ENCODE measurements at places on chromosomes 5 and 9. TPM values are rescaled to one million over a fixed set of nuclear protein-coding genes. Genes with fewer than 3 reads are reported as not detected.

ARID3C gene
- polyA plus RNA-seq = not detected

GARNL3 gene
- not detected for polyA plus RNA-seq

DNA sequence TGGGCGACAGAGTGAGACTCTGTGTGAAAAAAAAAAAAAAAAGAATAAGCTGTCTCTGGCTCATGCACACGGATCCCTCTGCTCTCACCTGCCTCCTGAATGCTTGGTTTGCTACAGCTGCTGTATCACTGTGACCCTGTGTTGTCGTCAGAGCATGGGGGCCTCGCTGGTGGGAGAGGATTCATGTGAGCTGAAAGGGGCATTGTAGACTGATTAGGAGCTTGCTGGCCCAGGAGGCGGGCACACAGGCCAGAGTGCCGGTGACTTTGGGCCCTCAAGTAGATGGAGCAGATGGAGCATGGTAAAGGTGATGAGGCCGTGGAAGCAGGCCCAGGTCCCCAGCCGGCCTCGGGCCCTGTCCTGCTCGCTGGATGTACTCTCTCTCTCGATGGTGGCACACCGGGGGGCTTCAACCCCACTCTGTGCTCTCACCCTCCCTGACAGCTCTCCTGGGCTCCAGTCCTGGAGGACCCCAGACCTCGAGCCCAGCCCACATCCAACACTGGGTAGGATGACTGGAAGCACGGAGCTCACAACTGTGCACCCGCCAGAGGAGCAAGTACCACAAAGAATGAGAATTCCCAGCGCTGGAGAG lies 7.1 kb downstream of the FLT4 start:
- DNase-seq = no peak

- DNase-seq = no peak
These were observed 605.2 kb downstream of the EBF1 start for GRCh38 chr5:158494541-158494940.

DNA sequence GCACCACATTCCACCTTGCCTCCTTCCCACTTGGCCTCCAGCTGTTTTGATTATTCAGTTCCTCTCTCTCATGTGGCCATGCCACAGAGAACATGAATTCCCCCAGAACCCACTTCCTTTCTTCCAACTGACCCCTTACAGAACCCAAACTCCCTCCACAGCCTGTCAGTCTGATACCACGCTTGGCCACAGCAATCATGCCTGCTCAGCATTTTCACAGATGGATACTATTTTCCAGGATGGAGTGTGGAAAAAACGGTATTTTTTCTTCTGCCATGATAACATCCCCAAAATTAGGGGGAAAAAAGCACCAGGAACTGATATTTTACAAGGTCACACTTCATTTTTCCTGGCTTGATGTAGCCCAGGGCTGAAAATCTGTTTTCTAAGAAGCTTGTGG lies 34.9 kb upstream of the SLIT3 start:
- DNase-seq = no peak

DNA sequence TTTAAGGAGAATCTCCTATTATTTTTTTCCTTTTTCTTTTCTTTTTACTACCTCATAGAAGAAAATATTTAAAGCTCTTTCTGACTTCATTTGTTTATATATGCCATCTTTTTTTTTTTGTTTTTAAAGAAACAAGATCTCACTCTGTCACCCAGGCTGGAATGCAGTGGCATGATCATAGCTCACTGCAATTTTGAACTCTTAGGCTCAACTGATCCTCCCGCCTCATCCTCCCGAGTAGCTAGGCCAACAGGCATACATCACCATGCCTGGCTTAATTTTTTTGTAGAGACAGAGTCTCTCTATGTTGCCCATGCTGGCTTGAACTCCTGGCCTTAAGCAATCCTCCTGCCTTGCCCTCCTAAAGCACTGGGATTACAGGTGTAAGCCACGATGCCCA lies 59.5 kb downstream of the LNPEP start:
- DNase-seq = no peak

GRCh38 chr9:8256880-8257279 lies 457.3 kb upstream of the DMAC1 start:
- DNase-seq = no peak

GRCh38 chr9:19759066-19759465 lies 29.8 kb downstream of the SLC24A2 start:
- DNase-seq = no peak

CDH10 gene
- polyA plus RNA-seq = not detected

DNA sequence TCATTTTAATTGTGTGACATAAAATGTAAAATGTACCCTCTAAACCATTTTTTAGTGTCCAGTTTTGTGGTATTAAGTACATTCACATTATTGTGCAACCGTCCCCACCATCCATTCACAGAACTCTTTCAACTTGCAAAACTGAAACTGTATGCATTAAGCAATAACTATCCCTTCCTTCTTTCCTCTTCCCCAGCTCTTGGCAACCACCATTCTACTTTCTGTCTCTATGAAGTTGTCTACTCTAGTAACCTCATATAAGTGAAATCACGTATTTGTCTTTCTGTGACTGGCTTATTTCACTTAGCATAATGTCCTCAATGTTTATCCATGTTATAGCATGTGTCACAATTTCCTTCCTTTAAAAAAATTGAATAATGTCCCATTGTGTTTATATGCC lies 142.4 kb downstream of the C9orf152 start:
- no peak for DNase-seq

GRCh38 chr5:2071562-2071961 lies 188.8 kb upstream of the IRX4 start:
- DNase-seq = no peak

CCIN gene
- not detected for polyA plus RNA-seq
